ENCODE measurements at places on chromosomes 4 and X.

DNA sequence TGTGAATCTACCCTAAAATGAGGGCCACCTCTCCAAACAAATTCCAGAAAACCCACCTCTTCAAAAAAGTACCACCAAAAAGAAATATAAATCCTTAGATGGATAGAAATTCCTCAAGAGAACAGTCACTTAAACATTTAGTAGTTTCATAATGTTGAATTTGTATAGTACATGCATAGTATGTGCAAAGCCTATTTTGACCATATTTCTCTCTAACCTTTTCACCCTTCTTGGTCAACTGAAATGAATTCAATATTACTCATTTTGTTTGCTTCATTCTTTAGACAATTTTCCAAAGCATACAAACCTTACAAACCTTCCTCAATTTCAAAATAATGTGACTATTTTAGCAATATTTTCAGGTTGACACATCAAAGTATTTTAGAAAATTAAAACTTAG, 4.1 kb downstream of the RHOXF1 start:
- no peak for DNase-seq

- DNase-seq: no peak
Measured at GRCh38 chr4:104123021-104123420, 371.7 kb downstream of the CXXC4 start.

DNA sequence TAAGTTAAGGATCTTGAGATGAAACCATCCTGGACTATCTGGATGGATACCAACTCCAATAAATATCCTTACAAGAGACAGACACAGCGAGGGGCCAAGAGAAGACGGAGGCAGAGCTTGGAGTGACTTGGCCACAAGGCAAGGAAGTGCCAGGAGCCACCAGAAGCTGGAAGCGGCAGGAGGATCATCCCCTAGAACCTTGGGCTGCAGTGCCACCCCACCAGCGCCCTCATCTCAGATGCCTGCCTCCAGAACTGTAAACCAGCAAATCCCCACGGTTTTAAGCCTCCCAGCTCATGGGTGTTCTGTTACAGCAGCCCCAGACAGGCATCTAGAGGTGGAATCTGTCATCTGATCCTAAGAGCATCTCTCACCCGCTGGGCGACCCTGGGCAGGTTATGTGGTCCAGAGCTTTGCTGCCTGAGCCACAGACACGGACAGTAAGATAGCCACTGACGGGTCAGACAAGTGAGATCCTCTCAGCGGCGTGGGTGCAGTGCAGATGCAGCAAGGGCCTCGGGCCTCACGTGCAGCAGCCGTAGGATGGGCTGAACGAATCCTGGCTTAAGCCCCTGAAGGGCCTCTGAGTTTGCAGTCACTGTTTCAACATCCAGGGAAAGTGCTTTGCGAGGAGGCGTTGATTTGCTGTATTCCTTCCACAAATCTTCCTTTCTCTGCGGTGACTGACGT, 25.1 kb upstream of the MXD4 start:
- DNase-seq: peak; percentile 39

DNA sequence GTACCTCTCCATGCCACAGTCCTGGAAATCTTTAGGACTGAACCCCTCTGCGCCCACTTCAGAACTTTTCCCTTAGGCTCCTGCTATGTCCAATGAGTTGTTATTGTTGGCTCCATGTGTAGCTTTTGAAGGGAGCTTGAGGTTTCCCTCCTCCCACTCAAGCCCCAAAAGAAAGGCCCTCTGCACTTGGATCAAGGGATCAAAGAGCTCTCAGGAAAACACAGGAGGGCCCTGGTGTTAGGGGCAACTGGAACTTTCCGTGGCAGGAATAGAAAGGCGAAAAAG, 135.0 kb downstream of the RASL11B start:
- DNase-seq: no peak

Data from sciatic nerve (tissue), 2 donors.